ENCODE measurements at places on chromosomes 5 and 9.

- no peak for DNase-seq
These were observed 35.4 kb downstream of the ITGA2 start for GRCh38 chr5:53024535-53024934.

- no peak for DNase-seq
These were observed 309.5 kb downstream of the PDE4D start for GRCh38 chr5:59583810-59584562.

GRCh38 chr9:127913682-127914081 lies 3.2 kb downstream of the ST6GALNAC4 start:
- DNase-seq, result no peak

- DNase-seq, result no peak
These were observed 200.6 kb upstream of the IRX1 start for GRCh38 chr5:3394891-3395599.

- no peak for DNase-seq
These were observed 38.0 kb downstream of the VAV2 start for GRCh38 chr9:133953976-133954709.

GRCh38 chr5:26482810-26483375 lies 555.5 kb downstream of the CDH9 start:
- peak; percentile 15 for DNase-seq

GRCh38 chr5:122415030-122415800 lies 103.2 kb downstream of the SNCAIP start:
- DNase-seq, result peak; percentile 29

DNA sequence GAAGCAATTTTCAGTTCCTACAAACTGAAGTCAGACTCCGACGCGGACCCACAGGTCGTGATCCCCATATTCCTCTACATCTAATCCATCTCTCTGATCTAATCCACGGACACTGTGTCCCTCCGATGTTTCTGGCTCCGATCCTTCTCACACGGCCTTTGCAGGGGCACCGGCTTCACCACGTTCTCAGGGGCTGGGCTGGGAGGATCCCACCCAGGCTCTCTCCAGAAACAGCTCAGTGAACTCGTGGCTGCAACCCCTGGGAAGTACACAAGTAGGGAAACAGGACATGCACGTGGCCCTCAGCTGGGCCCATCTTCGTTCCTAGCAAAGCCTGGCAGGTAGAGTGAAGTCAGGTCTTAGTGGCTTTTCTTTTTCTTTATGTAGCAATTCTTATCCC lies 49.1 kb upstream of the OLFM1 start:
- no peak for DNase-seq

- DNase-seq, result no peak
These were observed 4.5 kb upstream of the INPP5E start for GRCh38 chr9:136444102-136444501.

- no peak for DNase-seq
These were observed 598.5 kb downstream of the BNC2 start for GRCh38 chr9:16271967-16272366.

- no peak for DNase-seq
These were observed 28.2 kb downstream of the NMUR2 start for GRCh38 chr5:152376886-152377285.

- no peak for DNase-seq
These were observed 24.8 kb downstream of the ABLIM3 start for GRCh38 chr5:149166128-149166527.

DNA sequence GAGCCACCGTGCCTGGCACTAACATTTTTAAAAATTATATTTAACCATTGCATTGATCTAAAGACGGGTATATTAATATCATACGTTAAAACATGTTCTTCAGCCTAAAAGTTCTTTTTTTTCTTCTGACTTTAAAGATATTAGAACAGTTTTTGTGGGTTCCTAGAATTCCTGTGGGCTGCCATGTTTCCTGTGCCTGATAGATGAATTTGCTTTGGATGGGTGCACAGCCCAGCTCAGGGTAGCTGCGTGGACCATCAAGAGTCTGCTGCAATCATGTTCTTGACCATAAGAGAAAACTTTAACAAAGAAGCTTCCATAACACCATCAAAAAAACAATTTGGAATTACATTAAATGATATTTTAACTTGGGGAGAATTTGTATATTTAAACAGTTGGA lies 2.4 kb upstream of the LAMC3 start:
- no peak for DNase-seq

DNA sequence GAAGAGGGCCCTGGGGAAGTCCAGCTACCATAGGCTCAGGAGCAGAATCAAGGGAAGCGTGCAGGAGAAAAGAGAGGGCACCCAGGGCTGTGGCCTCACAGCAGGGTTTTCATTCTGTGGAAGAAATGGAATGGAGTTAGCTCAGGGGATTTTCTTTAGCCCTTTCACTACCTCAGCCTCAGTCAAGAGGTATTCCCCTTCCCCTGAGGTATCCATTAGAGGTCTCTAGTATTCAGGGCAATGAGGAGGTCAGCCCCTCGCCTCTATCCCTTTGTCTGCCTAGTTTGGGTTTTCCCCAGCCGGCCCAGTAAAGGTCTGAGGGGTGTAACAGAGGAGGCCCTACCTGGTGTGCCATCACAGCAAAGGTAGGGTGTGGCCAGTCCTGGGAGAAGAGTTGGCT lies 21.5 kb downstream of the GFRA3 start:
- no peak for DNase-seq

- no peak for DNase-seq
These were observed 118.2 kb upstream of the MTAP start for GRCh38 chr9:21684231-21684630.

DNA sequence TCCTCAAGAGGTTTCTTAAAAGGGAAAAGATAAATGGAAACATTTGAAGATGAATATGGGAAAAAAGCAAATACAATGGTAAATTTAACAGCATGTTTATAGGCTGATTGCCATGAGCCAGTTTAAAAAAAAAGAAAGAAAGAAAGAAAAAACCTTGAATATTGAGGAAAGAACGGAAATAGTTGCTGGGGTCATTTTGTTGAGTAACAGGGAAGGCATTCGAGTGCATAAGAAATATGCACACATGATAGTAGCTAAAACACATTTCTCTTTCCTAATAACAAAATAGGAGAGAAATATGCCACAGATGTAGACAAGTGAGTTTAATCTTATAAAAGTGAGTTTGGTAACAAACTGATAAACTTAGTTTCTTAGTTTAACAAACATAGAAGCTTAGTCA lies 864.6 kb upstream of the ACO1 start:
- DNase-seq, result no peak

GRCh38 chr9:70111042-70111602 lies 67.5 kb downstream of the MAMDC2 start:
- DNase-seq, result peak; percentile 43

GRCh38 chr9:114434878-114435311 lies 47.1 kb upstream of the AKNA start:
- DNase-seq, result no peak

- DNase-seq, result no peak
These were observed 140.8 kb downstream of the CEP120 start for GRCh38 chr5:123282444-123282843.

DNA sequence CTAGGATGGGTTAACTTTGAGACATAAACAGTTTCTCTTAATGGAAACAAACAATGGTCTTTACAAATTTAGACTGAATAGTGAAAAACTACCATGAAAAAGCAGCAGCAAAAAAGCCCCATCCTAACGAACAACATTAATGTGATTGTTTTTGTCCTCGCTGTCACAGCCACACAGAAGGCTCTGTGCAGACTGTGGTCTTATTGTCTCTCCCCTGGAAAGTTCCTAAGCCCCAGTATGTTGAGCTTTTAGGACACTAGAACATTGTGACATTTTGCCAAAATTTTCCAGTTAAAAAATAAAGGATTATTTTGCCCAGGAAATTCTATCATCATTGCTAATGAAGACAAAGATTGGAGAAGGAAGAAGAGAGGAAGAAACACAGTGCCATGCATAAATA lies 12.6 kb upstream of the SOWAHA start:
- no peak for DNase-seq

DNA sequence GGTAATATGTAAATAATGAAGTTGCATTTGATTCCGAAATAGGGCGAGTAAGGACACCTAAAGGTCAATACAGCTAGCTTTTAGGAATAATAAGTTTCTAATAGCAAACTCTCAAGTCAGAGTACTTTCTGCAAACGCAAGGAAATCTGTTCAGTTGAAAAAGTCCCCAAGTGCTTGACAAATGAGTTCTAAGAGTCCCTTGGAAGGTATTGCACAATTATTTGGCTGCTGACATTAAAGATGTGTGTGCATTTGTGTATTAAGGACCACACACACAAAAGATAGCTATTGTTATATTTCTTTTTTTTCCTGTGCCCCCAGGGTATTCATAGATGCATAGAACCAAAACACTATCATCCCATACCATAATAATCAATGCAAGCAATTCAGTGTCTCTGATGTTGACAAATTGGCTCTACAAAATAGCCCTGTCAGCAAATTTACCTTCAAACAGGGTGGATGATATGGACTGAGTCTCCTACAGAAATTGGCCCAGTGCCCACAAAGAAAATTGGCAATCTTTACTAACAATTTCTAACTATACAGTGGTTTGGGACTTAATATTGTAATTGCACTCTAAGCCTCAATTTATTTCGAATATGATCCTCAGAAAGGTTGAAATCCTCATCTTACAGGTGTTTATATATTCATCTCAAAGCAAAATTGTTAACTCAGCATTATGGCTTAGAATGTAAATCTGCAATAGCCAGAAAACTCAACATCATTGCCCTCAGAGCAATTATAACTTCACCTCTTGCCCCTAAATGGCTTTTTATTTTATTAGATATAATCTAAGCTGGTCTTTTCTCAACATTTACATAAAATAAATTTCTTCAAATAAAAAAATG lies 827.2 kb downstream of the MAT2B start:
- no peak for DNase-seq

DNA sequence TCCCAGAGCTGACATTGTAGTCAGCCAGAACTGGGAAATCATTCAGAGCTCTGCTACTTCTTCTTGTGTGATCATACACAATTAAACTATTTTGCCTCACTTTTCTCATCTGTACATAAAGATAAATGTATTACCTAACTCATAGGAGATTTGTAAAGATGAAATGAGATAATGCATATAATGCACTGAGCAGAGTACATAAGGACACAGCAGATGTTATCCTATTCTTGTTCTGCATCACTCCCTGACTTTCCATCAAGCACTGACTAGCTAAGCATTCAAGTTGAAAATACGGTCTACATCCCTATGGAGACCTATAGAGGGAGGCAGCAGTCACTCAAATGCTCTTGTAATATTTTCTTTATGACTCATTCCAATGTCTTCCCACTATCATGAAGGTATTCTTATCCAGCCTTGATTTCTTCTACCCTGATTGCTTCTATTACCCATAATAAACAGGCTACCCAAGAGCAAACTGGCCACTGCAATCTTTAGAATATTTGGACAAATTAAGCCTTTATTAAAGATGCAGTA lies 16.3 kb upstream of the PRR16 start:
- no peak for DNase-seq

- DNase-seq, result no peak
These were observed 33.5 kb upstream of the APC start for GRCh38 chr5:112703866-112704820.

DNA sequence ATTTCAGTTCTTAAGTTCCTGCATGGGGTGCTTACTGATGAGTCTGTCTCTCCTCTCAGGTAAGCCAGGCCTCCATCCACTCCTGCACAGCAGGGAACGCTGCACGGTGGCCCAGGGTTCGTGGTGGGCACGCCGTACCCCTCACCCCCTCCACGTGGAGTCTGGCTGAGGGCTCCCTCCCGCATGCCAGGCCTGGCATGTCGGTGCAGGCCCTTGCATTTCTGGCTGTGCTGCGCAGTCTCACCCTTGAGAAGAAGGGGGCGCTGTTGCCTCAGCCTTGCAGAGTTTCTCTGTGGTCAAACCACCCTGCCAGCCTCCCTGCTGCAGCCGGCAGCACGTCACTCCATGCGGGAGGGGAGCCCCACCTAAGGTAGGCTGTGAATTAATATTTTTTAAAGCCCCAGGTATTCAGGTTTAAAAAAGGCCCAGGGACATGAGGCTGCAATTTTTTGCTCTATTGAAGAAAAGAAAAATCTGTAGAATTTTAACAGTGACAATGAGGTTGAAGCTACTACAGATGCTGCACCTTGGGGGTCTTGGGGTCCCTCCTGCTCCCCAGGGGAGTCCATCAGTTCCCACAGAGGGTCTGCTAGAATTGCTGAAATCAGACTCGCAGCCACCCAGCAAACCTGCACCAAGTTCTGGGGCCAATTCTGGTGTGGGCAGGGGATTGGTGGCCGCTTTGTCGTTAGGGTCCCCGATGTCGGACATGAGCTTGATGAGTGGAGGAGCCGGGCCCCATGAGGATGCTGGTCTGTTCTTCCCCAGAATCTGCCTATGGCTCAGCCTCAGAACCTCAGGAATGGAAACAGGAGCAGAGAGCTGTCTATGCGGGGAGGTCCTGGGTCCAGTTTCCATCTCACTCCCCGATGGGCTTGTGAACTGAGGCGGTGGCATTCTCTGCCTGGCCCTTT lies 52.6 kb downstream of the TENT4A start:
- DNase-seq, result peak; percentile 77

Measured in DND-41 (cell line).